PC-9 (cell line): ENCODE measurements at places on chromosomes 7 and 10. TPM values are rescaled to one million over a fixed set of nuclear protein-coding genes. Genes with fewer than 3 reads are reported as not detected.

The ANKRD30A gene
- total RNA-seq, result not detected in 2 replicates

The CTTNBP2 gene
- not detected in 2 replicates for total RNA-seq

The MUC12 gene
- total RNA-seq, result 1.4 and 3.8 TPM in 2 replicates

The ITGA8 gene
- total RNA-seq, result not detected in 2 replicates

The TMEM270 gene
- 0.48 and 0.72 TPM in 2 replicates for total RNA-seq

The SLC18A2 gene
- total RNA-seq, result not detected in 2 replicates

The GALNT11 gene
- 26.3 and 28.8 TPM in 2 replicates for total RNA-seq

The UNCX gene
- not detected in 2 replicates for total RNA-seq

The GSDME gene
- 11.5 and 15.1 TPM in 2 replicates for total RNA-seq

The NKX2-3 gene
- not detected in 2 replicates for total RNA-seq

The ARHGAP22 gene
- total RNA-seq, result 3.2 and 4.0 TPM in 2 replicates

The COBL gene
- 49.4 and 51.4 TPM in 2 replicates for total RNA-seq

The HPSE2 gene
- not detected in 2 replicates for total RNA-seq
